Ovary (tissue), 10 donors: ENCODE measurements at places on chromosomes 2 and 18.

DNA sequence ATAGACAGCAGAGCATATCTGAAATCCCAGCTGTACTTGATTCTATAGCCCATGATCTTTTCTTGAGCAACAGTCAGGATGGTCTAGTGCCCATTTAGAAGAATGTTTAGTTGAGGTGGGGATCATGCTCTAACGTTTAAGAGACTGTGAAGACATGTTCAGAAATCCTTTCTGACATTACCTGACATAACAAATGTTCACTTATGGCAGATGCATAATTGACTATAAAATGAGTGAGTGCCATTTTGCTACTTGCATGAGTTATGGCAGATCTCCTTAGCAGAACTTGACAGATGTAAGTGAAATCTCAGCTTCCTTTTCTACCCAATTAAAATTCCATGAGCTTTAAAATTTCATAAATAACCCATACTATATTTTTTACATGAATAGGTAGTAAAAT lies 209.5 kb upstream of the MMADHC start:
- DNase-seq: no peak
- H3K27ac ChIP-seq: no peak overlapping the region
- no peaks in the 10 kb centered on the region for H3K27me3 ChIP-seq
- H3K4me3 ChIP-seq: no peak overlapping the region

DNA sequence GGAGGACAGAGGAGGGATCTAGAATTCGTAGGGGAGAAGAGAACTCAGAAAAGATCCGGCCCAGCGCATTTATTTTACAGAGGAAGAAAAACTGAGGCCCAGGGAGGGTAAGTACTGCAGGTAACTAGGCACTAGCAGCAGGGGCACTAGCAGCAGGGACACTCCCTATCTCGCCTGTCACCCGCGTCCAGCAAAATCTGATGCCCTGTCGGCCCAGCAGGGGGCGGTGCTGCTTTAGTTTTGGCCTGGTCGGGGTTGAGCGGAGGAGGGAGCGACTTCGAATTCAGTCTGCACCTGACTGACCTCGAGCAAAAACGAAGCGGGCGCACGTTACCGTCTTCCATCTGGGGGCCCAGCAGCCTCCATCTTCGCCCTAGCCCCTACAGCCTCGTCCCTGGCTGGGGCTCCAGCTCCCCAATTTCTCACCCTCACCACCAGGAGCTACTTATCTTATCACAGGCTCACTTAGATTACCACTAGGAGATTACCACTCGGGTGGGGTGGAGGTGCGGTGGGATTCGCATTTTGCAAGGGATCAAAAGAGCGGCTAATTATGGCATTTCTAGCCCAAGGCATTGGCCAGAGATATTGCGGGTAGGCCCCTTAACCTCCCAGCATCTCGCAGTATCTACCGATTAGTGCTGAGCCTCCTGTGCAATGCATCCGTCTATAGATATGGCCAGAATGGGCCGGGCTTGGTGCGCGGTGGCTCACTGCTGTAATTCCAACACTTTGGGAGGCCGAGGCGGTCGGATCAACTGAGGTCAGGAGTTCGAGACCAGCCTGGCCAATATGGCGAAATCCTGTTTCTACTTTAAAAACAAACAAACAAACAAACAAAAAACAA lies 17.8 kb upstream of the CD8A start:
- no peaks in the 10 kb centered on the region for H3K27me3 ChIP-seq
- DNase-seq: peak; percentile 74
- no peaks in the 10 kb centered on the region for H3K4me1 ChIP-seq
- H3K36me3 ChIP-seq: no peaks in the 10 kb centered on the region
- no peak overlapping the region for H3K27ac ChIP-seq
- H3K4me3 ChIP-seq: peak overlapping the region; percentile 39

- no peaks in the 10 kb centered on the region for H3K36me3 ChIP-seq
- no peak overlapping the region for H3K27ac ChIP-seq
- no peaks in the 10 kb centered on the region for H3K4me1 ChIP-seq
- no peak for DNase-seq
- no peak overlapping the region for H3K4me3 ChIP-seq
- H3K27me3 ChIP-seq: no peaks in the 10 kb centered on the region
These were observed 51.6 kb upstream of the PLA2R1 start for GRCh38 chr2:160114020-160114419.

- no peaks in the 10 kb centered on the region for H3K27me3 ChIP-seq
- H3K4me3 ChIP-seq: no peak overlapping the region
- DNase-seq: no peak
- no peak overlapping the region for H3K27ac ChIP-seq
These were observed 29.6 kb upstream of the RNU4ATAC start for GRCh38 chr2:121501031-121501430.
